Stimulated activated CD4-positive, alpha-beta T cell treated with anti-CD3 and anti-CD28 coated beads, Interleukin-12 subunit alpha, Interleukin-12 subunit beta, amount 100 ng/mL, for 4 hours (primary cell): ENCODE measurements at places on chromosomes 16 and 17.
A peak's percentile ranks its signal among the peaks of the same experiment; 100 is the strongest.

DNA sequence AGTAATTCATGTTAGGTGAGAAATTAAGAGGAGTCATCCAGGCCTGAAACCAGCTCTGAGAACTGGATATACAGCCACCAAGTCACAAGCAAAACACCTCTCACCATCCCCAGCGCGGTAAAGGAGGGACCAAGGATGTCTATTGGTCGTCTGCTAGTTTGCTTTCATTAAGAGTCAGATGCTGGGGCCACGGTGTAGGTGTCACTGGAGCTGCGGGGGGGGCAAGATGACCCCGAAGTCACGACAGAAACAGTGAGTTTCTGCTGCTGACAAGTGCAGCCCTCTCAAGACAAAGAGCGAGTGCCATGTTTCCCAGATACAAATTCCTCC lies 790 bp downstream of the NCBP3 start:
- DNase-seq: peak; percentile 14

DNA sequence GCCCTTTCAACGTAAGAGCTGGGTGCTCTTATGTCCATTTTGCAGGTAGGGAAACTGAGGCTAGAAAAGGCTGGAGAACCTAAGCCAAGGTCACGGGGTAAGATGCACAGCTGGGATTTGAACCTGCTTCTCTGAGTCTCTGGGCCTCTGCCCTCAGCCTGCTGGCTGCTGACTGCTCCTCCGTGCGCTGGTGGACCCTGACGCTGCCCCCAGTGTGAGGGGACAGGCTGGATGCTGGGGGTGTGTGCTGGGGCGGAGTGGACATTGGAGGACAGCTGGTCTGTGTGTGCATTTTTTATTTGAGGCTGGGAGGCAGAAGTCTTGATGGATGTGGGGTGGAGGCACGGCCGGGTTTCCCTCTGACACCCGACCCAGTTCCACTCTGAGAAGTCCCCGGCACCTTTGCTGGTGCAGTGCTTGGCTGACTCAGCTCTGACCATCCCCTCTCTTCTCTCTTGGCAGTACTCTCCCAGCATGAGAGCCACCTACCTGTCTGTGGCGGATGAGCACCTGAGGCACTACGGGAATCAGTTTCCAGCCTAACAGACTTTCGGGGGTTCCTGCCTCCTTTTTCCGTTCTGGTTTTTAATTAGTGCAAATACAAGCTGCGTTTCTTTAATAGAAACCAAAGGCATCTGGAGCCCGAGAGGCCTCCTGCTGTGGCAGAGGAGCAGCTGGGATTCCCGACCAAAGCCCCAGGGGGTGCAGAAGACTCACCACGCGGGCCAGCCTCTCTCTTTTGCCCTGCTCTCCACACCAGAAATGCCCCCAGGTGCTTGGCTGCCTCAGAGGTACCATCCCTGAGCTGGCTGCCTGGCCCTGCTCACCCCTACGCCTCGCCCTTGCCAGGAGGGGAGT lies 14.1 kb upstream of the DNAI2 start:
- no peak for DNase-seq

DNA sequence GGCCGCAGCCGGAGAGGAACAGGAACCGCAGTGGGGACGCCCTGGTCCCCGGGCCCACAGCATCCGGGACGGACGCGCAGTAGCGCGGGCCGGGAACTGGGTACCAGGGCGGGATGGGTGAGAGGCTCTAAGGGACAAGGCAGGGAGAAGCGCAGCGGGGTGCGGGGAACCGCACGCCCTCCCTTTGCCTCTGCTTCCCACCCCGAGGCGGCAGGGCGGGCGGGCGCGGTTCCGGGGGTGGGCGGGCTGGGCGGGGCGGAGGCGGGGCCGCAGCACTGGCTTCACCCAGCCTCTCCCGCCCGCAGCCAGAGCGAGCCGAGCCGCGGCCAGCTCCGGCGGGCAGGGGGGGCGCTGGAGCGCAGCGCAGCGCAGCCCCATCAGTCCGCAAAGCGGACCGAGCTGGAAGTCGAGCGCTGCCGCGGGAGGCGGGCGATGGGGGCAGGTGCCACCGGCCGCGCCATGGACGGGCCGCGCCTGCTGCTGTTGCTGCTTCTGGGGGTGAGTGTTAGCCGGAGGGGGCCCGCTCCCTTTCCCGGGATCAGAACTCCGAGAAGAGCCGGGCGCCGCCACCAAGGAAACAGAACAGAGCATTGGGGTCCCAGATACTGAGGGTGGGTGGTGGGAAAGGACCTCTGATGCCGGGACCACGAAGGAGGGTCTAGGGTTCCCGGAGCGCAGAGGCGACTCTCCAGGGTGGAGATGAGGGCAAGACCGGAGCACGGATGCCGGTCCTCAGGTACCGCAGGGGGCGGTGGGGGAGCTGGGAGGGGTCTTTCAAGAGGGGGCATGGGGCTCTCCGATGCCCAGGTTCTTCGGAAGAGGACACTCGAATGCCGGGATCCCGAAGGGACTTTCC lies at the start of gene NGFR:
Gene NGFR (plus strand): TSS at position 308 of the 856 bp plus-strand sequence. CDS start 125 bp downstream, at position 433.
- DNase-seq: peak; percentile 51

GRCh38 chr16:102060-102855 lies 24.2 kb downstream of the MPG start:
- DNase-seq: no peak

GRCh38 chr16:31327646-31328225 lies 27.2 kb upstream of the ITGAX start:
- no peak for DNase-seq

DNA sequence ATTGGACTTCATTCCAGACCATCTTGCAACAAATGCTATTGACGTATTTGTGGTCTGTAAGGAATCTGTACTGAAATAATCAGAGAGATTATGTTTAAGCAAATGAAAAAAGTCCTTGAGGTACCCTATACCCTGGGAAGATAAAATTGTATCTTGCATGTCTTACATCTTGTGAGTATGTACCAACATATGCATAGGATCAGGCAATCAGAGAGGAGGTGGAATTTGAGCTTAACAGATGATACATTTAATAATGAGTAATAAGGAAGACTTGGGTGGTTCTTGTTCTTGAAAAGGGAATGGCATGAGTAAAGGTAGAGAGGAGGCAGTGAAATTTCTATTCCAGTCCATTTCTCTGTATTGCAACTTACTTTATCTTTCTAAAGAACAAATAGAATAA lies 10.6 kb downstream of the MOSMO start:
- DNase-seq: no peak

- no peak for DNase-seq
Measured at GRCh38 chr16:78395035-78395434, 295.6 kb downstream of the WWOX start.

GRCh38 chr17:13869331-13869940 lies 199.9 kb upstream of the COX10 start:
- DNase-seq: no peak

GRCh38 chr17:17849147-17849820 lies 12.5 kb upstream of the SREBF1 start:
- peak; percentile 65 for DNase-seq

- DNase-seq: no peak
Measured at GRCh38 chr17:21353326-21354010, 22.7 kb upstream of the KCNJ12 start.

DNA sequence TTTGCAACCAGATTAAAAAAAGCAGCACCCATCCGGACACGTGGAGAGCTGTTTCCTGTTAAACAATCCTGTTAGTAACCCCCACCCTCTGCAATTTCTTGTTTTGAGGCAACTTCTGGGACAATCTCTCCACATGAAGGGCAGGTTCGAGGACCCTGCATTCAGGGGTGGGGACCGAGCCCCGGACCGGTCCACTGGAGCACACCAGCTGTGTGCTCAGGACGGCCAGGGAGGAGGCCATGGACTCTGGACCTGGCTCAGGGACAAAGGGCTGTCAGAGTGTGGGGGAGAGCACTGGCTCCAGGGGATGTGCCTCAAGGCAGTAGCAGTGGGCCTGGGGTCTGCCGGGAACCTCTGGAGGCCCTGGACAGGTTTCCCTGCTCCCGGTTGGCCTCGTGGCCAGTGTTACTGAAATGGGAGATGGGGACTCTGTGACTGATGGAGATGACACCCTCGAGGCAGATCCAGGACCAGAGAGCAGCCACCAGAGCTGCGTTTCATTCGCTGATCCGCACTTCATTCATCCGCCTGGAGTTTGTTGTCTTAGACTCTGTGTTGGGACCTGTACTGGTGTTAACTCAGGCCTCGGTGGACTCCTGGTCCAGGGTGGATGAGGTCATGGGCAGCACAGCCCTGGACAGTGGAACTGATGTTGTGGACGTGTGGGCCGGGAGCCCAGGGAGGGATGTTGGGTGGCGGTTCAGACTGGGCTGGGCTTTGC lies 2.9 kb upstream of the CPNE7 start:
- DNase-seq: no peak

- peak; percentile 65 for DNase-seq
Measured at GRCh38 chr17:49180303-49180702, 30.1 kb downstream of the GNGT2 start.

GRCh38 chr17:69853541-69854224 lies 221.3 kb upstream of the KCNJ16 start:
- DNase-seq: no peak

DNA sequence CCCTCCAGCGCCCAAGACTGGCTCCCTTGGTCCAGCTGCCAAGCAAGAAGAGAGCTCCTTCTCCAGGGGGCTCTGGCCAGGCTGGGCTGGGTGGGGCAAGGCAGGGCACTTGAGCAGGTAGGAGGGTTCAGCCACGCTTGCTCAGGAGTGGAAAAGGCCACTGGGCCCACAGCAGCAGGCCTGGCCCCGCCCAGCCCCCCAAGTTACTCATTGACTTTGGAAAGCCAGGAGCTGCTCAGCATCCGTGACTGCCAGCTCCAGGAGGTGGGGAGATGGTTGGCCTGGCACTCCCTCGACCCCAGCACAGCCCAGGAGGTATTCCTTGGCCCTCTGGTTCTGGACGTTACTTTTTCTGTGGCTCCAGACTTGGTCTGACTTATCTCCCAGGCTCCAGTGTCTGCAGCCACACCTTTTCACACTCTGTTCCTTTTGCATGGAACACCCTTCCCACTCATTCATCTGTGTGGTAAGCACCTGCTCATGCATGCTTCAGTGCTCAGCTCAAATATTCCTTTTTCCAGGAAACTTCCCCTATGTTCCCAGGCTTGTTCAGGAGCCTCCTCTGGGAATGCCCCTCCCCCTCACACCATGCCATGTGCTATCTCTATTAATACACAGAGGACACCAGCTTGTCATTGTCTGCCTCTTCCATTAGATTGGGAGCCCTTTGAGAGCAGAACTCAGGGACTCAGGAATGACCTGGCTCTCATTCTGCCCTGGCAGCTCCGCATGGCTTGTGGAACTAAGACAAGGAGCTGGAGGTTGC lies at the start of gene CDH16:
Gene CDH16 (minus strand): TSS at position 83 of the 766 bp plus-strand sequence. CDS start 820 bp downstream, outside the sequence.
- DNase-seq: no peak

DNA sequence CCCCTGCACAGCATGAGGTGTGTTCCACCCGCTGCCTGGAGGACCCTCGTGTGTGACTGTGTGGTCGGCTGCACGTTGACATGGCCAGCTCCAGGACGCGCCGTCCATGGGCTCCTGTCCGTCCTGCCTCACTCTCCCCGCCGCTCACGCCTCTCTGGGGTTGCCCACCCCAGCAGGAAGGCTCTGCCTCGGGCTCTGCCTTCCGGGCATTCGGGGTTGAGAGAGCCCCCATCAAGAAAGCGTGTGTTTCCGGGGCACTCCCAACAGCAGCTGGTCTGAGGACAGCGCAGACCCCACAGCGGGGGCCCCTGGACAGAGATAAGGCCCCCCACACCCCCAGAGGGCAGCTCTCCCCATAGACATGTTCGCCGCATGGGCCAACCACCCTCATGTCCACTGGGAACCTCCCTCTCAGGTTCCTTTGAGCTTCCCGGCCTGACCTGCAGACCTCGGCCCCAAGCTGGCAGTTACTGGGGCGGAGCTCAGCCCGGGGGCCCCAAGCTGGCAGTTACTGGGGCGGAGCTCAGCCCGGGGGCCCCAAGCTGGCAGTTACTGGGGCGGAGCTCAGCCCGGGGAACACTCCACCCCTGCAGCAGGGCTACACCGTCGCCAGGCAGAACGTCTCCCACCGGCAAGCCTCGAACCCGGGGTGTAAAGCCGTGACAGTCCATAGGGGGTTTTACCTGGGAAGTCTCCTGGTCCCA lies 8.4 kb upstream of the PIEZO1 start:
- DNase-seq: no peak

DNA sequence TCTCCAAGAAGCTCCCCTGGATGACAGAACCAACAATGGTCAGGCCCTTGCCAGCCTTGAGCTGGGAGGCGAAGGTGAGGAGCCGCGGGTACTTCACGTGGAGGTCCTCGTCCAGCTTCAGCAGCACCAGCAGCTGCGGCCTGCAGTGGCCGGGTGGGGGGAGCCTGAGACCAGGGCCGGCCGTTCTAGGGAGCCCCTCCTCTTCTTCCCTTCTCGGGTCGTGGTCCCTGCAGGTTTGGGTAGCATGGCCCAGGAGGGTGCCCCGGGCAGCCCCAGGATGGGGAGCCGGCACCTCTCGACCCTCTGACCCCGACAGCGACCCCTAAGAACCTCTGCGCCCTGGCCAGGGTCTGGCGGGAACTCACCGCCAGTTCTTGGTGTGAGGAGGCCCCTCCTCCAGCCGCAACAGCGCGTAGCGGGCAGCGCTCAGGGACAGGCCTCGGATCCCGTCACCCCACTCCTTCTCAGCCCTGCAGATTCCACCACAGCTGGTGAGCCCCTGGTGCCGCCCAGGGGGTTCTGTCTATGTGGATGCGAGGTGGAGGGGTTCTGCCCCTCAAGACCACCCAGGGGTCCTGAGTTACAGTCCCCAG lies 3.1 kb upstream of the LCAT start:
- no peak for DNase-seq

DNA sequence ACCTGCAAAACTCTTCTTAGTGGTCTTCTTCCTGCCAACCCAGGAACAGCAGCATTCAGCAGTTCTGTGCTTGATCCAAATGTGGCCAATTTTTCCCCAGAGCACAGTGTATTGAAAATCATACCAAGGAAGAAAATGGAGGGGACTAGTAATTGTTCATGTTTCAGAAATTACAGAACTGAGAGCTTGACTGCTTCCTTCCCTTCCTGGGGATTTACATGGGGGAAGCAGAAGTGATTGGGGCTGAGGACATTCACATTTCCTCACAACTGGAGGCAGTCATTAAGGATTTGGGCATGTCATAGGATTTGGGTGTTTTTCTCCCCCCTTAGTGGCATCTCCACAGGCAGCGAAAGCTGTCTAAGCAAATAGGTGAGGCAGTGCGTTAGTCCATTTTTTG lies 19.7 kb downstream of the CIITA start:
- DNase-seq: no peak

DNA sequence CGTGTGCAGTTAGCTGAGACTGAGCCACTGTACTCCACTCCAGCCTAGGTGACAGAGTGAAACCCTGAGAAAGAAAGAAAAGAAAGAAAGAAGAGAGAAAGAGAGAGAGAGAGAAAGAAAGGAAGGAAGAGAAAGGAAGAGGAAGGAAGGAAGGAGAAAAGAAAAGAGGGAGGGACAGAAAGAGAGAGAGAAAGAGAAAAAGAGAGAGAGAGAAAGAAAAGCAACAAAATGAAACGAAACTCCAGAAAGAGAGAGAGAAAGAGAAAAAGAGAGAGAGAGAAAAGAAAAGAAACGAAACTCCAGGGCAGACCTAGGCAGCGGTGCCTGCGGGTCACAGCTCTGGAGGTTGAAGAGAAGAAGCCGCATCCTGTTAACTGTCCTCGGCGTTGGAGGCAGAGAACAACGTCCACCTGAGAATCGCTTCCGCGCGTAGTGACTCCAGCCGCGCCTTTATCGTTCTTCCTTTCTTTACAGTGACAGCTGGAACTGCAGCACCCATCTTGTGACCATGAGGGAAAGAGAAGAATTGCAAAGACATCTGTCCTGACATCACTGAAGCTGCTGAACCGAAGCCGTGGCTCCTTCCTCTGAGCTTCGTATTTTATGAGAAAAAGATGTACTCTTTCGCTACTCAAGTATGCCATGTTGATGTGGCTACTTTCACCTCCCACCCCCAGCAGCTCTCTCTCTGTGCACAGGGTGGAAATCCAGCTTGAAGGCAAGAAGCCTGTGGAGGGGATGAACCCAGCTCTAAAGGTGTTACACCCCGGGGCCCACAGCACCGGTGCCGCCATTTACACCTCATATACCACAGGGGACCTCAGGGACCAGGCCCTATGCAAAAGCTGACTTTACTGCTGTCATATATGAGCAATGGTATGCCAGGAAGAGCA lies 56.9 kb upstream of the DOC2B start:
- no peak for DNase-seq
